ENCODE measurements at places on chromosomes 3 and 15.

DNA sequence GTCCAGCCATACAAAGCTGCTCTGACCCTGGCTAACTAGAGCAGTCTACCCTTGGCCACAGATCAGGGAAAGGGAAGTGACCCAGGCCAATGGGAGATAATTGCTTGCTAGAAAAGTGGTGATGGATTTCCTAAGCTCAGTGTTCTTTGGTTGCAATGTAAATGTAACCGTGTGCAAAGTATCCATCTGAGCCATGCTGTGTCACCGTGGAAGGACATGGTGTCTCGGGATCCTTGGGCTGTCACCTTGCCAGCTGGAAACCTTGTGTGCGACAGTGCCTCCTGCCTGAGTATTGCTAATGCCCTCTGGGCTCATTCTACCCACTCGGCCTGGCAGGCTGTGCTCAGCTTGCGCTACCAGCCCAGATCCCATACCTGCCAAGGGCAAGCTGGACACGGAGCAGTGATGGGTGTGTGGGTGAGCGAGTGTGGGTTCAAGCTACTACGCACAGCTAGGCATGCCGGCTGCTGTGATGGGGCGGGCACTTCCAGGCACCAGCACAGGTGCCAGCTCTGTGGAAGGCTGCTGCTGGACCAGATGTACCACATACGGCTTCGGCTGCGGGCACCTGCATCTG lies 10.7 kb upstream of the SIAH2 start:
- DNase-seq, result no peak

GRCh38 chr3:131704098-131704497 lies 201.3 kb upstream of the MRPL3 start:
- no peak for DNase-seq

- DNase-seq, result no peak
Measured at GRCh38 chr3:64555351-64555750, 132.4 kb downstream of the ADAMTS9 start.

GRCh38 chr3:197956626-197956988 lies 3.4 kb upstream of the LMLN start:
- no peak for DNase-seq

GRCh38 chr3:42355612-42356011 lies 54.8 kb downstream of the LYZL4 start:
- DNase-seq, result no peak

DNA sequence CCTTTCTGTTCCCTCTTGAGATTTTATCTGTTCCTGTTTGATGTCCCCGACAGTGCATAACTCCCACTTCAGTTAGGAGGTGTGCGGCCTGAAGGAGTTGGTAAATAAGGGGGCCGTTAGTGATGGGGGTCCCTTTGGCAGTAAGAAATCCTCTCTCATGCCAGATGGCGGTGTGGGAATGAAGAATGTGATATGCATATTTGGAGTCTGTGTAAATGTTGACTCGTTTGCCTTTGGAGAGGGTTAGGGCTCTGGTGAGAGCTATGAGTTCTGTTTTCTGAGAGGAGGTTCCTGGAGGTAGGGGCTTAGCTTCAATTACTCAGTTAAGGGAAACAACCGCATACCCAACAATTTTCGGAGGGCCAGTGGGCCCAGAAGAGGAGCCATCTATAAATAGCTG lies 38.8 kb upstream of the RNF7 start:
- no peak for DNase-seq

DNA sequence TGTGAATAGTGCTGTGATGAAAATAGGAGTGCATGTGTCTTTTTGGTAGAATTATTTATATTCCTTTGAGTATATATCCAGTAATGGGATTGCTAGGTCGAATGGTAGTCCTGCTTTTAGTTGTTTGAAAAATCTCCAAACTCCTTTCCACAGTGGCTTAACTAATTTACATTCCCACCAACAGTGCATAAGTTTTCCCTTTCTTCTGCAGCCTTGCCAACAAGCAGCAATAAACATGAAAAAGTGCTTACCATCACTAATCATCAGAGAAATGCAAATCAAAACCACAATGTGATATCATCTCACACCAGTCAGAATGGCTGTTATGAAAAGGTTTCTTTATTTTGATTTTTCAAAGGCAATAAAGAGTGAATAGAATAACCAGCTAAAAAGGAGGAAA lies 1105.9 kb downstream of the NAALADL2 start:
- DNase-seq, result no peak

DNA sequence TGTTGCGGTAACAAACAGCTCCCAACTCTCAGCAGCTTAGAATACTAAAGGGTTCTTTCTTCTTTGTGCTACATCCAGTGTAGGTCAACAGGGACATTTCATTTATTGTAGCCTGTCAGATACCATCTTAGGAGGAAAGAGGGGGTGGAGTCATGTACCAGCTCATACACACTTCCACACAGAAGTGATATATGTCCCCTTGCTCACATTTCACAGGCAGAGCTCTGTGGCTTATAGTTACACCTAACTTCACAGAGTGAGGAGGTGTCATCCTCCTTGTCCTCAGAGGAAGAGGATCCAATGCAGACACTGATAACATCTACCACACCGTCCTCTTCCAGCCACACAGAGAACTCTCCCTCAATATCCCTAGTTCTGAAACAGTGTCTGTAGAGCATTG lies 247.2 kb downstream of the SLCO3A1 start:
- no peak for DNase-seq

GRCh38 chr3:122217901-122218300 lies 34.4 kb downstream of the CASR start:
- DNase-seq, result no peak

- no peak for DNase-seq
Measured at GRCh38 chr3:46537779-46538178, 28.3 kb downstream of the LRRC2 start.

GRCh38 chr3:119596398-119596797 lies 1.3 kb upstream of the PLA1A start:
- DNase-seq, result no peak

- DNase-seq, result no peak
Measured at GRCh38 chr15:71344316-71344715, 229.0 kb downstream of the THSD4 start.

GRCh38 chr3:37642670-37643598 lies 218.7 kb upstream of the CTDSPL start:
- DNase-seq, result no peak

GRCh38 chr3:178194539-178194938 lies 341.7 kb upstream of the KCNMB2 start:
- no peak for DNase-seq

- no peak for DNase-seq
Measured at GRCh38 chr3:24565656-24566055, 71.0 kb upstream of the THRB start.

DNA sequence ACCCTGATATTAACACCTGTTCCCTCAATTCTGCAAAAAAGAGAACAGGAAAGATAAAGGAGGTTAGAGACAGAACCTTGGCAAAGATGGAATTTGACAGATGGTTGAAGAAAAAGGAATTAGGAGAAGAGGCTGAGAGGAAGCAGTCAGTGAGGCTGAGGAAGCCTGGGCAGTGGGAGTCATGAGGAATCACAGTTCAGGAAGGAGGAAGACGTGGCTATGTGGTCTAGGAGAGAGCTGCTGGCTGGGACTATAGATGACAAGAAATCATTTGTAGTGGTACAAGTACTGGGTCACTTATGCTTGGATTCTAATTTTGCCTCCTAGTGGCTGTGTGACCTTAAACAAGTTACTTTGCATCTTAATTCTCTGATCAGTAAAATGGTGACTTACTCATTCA lies 49.0 kb downstream of the LARS2 start:
- DNase-seq, result no peak

- DNase-seq, result no peak
Measured at GRCh38 chr15:99592145-99592791, 26.5 kb downstream of the MEF2A start.

DNA sequence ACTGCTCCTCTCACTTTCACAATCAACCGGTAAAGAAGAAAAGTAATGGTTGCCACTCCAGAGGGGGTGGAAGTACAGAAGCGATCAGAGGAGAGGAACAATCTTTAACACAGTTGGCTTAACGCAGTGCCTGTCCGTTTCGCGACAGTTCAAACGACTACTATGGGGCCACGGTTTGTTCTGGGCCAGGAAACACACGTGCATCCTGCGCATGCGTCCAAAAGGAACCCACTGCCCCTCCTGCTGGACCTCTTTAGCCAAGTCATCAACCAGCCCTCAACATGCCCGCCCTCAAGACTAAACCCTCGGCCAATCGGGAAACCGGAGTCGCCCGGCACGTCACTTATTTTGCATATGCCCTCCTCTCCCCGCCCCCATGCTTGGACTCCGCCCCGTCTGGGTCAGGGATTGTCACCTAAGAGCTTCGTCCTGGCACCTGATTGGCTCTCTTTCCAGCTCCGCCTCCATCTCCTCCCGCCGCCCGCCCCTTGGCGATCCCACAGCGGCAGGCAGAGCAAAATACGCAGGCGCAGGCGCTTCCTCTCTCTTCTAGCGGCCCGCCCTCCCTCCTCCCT lies 345 bp upstream of the CDV3 start:
- DNase-seq, result no peak

GRCh38 chr3:56822501-56822900 lies 20.8 kb upstream of the ARHGEF3 start:
- DNase-seq, result no peak

DNA sequence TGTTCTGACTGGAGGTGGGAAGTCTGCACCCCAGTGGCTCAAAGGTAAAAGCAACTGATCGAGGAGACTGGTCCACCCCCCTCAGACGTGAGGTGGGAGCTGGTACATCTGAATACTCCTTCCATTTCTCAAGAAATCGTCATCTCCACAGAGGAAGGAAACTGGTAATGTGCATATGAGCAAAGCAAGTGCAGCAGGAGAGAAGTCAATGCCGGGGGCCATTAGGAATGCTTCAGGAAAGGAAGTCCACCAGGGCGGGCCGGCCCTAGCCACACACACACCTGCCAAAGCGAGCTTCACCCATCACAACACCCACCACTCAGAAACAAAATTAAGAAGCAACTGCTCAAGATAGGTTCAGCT lies 8.5 kb downstream of the TBC1D2B start:
- no peak for DNase-seq

DNA sequence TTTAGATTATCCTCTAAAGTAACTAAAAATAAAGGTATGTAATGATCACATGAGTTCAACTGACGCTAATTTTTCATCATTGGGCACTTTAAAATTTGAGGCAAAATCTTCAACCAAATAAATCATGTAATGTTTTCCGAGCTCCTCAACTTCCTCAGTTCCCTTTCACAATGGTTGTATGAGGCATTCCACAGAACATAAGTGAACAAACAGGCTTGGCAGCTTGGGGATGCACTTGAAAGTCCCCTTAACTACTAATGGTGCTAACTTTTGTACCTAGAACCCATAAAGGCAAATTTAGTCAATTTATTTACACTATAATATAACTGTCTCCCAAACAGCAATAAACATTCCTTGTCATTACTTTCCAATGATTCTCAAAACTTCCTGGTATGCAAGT lies 1137.9 kb downstream of the ROBO2 start:
- no peak for DNase-seq

- DNase-seq, result no peak
Measured at GRCh38 chr3:34584971-34585370, 786.5 kb downstream of the PDCD6IP start.

GRCh38 chr3:134055661-134056060 lies 25.9 kb upstream of the SLCO2A1 start:
- no peak for DNase-seq

DNA sequence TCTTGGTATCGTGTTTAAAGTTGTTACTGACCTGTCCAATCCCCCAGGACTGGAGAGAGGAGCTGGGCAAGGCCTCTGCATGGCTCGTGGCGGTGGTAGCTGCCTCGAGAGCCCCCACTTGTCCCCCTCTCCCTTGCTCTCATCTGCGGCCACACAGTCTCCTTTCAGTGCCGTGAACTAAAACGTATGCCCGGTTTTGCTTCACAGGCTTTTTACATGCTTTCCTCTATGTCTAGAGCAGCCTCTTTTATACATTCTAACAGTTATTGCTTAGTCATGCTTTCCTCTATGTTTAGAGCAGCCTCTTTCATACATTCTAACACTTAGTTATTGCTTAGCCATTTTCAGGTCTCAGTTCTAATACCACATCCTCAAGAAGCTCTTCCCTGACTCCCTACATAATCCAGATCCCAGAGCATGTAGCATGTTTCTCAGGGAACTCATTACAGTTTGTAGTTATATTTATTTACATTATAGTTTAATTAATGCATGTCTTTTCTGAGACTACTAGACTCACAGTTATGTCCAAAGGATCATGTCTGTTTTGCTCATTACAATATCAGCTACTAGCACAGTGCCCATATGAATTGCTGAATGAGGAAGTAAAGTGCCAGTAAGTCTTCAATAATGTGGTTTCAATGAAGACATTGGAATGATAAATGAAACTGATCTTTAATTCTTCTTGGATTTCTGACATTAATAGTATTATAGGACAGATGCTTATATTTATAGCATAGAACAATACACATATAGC lies 66.5 kb upstream of the TBL1XR1 start:
- no peak for DNase-seq

DNA sequence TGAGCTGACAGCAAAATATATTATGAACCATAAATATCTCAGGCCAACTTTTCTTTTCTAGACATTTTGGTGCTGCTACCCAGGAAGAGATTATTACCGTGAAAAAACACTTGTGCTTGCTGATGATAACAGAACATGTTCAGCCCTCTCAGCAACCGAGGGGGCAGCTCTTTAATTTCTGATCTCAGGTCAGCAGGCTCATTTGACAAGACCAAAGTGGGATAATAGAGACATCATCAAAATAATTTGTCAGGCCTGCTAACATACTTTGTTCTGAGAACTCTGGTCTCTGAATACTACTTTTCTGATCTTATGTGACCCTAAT lies 645.9 kb upstream of the KCNMB2 start:
- no peak for DNase-seq

DNA sequence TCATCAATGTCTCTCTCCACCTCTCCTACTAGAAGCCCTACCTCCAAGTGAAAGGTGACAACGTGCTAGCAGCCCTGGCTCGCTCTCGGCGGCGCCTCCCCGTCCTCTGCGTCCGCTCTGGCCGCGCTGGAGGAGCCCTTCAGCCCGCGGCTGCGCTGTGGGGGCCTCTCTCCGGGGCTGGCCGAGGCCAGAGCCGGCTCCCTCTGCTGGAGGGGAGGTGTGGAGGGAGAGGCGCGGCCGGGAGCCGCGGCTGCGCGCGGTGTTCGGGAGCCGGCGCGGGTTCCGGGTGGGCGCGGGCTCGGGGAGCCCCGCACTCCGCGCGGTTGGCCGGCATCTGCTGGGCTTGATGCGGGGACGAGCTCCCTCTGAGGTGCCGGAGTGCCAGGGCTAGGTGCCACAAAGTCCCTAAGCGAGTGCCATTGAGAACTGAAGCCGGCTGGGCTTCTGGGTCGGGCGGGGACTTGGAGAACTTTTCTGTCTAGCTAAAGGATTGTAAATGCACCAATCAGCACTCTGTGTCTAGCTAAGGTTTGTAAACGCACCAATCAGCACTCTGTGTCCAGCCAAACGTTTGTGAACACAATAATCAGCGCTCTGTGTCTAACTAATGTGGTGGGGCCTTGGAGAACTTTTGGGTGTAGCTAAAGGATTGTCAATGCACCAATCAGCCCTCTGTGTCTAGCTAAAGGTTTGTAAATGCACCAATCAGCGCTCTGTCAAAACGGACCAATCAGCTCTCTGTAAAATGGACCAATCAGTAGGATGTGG lies 84.8 kb upstream of the ARRDC4 start:
- no peak for DNase-seq

GRCh38 chr3:166889241-166889640 lies 490.9 kb downstream of the ZBBX start:
- no peak for DNase-seq

GRCh38 chr15:50740955-50741354 lies 24.6 kb downstream of the SPPL2A start:
- DNase-seq, result no peak

- DNase-seq, result peak; percentile 22
Measured at GRCh38 chr15:67101911-67102598, 36.7 kb downstream of the SMAD3 start.
